ENCODE measurements at places on chromosomes 5 and 9.
A peak's percentile ranks its signal among the peaks of the same experiment; 100 is the strongest.

DNA sequence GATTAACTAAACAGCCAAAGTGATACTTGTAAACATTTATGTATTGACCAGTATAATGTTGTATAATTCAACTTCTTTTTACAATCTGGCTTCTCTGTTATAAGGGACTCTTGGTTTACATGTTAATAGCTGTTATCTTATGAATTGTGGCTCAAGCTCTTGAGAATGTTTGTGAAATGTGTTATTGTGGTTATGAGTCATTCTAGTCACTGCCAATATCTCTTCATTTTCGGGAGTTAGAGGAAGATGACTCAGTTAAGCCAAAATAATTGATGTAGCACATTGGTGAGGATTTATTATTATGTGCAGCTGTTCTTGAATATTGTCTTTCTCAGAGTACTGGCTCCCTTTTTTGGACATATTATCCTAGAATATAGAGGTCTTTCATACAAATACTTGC is 655.2 kb upstream of the RIOK2 start:
- DNase-seq: no peak

DNA sequence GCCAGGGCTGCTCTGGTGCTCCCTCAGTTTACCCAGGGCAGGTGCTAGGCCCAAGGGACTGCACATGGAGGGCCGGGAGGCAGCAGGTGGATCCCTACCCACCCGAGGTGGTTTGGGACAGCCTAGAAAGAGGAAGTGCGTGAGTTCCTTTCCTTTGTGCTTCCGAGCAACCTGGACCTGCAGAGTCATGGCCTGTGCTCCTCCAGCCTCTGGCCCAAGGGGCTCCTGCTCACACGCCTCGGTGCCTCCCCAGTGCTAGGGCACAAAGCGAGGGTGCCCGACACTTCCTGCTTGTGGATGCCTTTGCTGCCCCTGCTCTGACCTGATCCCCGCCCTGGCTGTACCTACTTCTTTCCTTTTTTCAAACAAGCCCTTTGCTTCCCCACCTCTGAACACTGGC is 79.3 kb downstream of the RXRA start:
- DNase-seq: peak; percentile 30

DNA sequence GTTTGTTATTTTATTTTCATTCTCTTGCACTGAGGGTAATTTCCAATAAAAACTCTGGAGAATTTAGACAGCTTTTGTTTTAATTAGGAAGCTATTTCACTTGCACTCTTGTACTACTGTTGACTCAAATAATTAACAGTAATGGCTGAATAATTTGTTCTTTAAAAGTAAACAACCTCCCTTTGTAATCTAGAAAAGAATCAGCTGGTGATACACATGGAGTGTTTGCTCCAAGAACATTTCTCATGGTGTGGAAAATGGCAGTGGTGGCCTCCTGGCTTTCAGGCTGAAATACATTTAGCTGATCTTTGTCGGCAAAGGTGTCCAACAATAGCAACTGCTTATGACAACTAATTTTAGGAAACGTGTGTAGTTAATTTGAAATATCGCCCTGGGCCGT is 129.4 kb downstream of the C9orf152 start:
- DNase-seq: no peak

GRCh38 chr9:131723632-131724031 is 16.2 kb downstream of the RAPGEF1 start:
- no peak for DNase-seq

- DNase-seq: peak; percentile 29
Measured at GRCh38 chr5:12023614-12024241, 119.5 kb upstream of the CTNND2 start.

DNA sequence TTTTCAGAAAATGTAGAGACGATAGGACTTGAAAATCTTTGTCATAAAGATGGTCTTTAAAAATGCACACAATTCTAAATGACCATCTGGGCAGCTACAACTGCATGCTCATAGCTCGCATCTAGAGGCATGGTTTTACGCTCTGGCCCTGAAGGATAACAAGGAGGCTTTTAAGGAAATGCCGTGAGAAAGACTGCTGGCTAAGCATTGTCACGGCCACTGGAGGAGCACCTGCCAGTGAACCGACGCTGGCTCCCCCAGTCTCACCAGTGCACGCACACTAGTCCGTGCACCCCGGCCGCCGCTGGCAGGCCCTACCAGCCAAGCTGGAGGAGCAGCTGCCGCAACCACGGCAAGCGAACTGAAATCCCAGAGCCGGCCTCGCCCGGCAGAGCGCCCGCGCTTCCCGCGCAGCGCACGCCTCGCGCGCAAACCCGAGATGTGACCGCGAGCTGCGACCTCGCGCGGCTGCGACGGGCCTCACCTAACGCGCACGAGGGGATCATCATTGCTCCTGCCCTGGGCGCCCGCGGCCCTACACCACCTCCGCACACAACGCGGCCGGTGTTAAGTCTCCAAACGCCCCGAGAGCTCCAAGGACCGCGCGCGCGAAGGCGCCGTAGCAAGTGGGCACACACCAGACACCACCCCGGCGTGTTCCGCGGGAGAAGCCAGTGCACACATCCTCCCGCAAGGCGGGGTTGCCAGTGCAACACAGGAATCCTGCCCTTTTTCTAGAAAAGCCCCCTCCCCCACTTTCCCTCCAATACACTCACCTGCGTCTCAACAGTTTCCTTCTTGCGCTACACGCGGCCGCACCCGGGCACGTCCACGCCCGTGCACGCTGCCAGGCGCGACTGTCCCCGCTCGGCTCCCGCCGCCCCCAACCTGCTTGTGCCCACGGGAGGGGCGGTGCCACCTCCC is 5.3 kb downstream of the ELAVL2 start:
- DNase-seq: no peak

DNA sequence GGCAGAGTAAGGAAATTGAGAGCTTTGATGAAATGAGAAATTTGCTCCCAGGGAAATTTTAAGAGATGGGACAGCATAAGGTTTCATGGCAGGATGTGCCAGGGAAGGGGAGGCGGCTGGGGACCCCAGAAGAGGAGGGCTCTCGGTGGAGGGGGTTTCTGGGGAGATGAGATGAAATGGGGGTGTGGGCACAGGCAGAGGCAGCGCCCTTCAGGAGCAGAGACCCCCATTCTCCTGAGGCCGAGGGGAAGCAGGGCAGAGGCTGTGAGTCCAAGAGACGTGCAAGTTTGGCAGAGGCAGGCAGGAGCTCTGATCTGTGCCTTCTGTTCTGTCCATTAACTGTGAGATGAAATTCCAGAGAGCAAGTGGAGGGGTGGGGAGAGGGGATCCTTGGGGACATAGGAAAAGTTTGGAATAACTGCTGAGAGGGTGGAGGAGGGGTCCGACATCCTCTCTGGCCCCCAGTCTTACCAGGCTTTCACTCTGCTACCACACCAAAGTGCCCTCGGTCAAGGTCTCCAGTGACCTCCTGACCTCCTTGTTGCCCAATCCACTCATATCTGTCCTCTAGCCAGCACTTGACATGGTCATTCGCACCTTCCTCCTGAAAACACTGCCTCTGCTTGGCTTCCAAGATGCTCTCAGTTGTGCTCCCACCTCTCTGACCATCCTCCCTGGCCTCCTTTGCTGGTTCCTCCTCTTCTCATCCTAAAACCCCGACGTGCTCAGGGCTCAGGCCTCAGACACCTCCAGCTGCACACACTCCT is 108.1 kb upstream of the MVB12B start:
- DNase-seq: no peak

DNA sequence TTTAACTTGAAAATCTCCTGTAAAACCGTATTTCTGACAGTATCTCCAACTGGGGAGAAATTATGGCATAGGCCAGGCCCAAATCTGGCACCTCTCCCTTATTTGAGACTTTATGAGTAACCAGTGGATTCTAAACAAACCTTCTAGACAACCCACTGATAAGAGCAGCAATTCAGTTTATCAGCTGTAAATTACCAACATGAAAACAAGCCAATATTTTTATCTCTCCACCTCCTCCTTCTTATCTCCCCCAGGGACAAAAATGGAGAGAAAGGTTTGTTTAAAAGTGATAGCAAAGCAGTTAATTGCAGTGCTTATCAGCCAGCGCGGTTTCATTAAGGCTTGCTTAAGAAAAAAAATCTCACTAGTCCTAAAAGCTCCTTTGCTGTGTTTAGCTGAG is 53.8 kb downstream of the KCNV2 start:
- DNase-seq: no peak

DNA sequence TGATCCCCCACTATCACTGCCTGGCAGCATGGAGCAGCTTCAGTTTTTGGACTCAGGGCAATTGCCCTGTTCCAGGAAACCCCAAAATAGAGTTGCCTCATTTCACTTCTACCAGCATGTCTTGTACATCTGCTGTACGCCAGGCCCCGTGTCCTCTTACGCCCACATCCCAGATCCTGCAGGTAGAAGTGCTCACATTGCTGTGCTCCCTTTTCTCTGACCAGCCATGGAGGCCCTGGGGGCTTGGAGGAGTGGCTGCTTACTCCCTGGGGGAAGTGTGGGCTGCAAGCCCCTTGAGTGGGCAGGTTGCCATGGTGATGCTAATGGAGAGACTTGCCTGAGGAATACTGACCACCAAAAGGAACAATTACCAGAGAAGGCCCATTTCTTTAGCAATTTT is 55.6 kb upstream of the KCNIP1 start:
- DNase-seq: no peak

DNA sequence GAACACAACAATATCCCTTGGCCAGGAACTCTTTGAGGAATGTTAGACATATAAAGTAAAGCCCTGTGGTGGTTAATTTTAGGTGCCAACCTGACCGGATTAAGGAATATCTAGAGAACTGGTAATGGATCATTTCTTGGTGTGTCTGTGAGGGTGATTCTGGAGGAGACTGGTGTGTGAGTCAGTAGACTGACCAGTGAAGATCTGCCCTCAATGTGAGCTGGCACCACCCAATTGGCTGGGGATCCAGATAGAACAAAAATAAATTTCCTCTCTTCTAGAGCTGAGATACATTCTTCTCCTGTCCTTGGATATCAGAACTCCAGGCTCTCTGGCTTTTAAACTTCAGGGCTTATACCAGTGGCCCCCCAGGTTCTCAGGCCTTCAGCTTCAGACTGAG is 56.2 kb upstream of the TNPO1 start:
- DNase-seq: no peak

- DNase-seq: no peak
Measured at GRCh38 chr5:106140101-106140500, 1530.6 kb downstream of the EFNA5 start.

DNA sequence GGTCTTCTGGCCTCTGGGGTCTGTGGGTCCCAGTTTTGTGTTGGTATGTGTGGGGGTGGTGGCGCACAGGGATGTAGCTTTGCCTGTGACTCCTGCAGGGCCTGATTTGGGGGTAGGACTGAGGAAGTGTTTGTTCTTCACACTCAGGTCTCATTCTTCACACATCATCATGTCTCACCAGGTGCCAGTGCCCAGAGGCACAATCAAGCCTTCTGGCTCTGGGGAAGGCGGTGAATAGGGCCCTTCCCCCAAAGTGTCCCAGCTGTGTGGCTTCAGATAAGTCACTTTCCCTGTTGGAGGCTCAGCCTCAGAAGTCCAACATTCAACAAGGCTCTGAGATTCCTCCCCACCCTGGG is 5.1 kb downstream of the DBN1 start:
- DNase-seq: no peak

DNA sequence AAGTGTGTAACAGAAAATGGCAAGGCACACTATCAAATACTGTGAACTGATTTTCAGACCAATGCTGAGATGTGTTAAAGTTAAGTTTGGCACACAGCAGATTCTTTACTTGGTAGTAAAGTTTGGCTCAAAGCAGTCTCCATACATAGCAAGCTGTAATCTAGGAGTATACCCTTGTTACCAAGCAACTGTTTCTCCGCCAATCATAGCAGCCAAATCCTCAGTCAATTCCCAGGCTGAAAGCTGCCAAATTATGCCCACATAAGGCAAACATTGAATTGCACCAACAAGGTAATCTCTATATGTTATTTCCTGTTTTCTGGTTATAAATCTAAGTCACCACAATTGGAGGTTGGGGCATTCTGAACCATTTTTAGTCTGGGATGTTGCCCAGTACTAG is 345.7 kb downstream of the DEPDC1B start:
- DNase-seq: no peak

DNA sequence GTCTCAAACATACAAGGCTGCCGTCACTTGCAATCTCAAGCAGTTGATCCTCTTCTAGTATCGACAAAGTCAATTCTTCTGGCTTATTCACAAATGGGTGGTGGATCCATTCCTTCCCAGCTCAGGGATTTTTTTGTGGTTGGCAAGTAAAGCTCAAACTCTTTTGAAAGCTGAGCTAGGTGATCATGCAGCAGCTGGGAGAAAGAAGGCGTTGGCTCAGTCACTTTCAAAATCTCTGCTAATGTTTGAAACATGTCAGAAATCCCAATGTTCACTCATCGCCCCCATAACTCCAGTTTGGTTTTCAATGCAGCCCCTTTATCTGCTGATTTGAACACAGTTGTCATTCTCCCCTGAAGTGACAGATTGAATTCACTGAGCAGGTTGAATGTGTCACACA is 4.0 kb upstream of the HNRNPA0 start:
- no peak for DNase-seq

DNA sequence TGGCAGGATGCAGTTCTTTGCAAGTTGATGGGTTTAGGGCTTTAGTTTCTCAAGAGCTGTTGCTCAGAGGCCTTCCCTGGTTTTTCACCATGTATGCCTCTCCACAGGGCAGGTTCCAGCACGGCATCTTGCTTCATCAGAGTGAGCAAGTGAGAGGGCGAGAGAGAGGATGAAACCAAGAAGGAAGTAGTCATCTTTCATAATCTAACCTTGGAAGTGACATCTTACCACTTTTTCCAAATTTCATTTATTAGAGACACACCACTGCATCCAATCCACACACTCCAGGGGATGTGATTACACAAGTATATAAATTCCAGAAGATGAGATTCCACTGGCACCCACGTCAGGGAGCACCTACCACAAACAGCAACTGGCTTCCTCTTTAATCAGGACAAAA is 294.4 kb downstream of the MARCHF11 start:
- no peak for DNase-seq

GRCh38 chr5:135487839-135488514 is 35.8 kb upstream of the TIFAB start:
- no peak for DNase-seq

- no peak for DNase-seq
Measured at GRCh38 chr5:95285409-95285755, 488 bp upstream of the MCTP1 start.

DNA sequence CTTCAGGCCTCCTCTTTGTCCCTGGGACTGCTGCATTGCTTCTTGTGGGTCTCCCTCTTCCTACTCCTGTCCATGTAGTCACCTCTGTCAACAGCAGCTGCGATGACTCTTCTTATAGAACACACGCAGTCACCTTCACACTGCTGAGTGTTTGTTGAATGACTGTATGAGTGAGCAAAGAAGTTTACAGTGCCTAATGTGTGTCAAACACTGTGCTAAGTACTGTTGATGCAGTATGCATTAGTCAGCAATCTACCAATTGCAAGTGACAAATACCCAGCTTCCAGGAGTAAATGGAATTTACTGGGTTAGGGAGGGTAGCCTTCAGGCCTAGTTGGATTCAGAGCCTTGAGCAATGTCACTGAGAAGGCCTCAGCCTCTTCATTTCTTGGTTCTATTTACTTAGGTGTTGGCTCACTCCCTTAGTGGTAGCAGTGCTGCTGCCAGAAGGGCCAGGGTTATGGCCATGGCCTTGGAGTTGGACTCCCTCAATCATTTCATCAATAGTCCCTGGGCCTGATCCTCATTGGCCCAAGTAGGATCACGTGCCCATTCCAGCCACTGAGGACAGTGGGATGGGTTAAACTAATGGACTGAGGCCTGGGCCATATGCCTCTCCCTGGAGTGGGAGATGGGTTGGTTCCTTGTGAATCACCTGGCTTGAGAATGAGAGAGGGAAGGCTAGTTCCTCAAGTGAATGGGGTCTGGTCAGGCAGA is 93.5 kb downstream of the RGS3 start:
- DNase-seq: no peak

GRCh38 chr9:19410195-19410503 is 1.3 kb downstream of the ACER2 start:
- no peak for DNase-seq
